ENCODE measurements at places on chromosomes 2 and 18. TPM values are rescaled to one million over a fixed set of nuclear protein-coding genes. Genes with fewer than 3 reads are reported as not detected.

DNA sequence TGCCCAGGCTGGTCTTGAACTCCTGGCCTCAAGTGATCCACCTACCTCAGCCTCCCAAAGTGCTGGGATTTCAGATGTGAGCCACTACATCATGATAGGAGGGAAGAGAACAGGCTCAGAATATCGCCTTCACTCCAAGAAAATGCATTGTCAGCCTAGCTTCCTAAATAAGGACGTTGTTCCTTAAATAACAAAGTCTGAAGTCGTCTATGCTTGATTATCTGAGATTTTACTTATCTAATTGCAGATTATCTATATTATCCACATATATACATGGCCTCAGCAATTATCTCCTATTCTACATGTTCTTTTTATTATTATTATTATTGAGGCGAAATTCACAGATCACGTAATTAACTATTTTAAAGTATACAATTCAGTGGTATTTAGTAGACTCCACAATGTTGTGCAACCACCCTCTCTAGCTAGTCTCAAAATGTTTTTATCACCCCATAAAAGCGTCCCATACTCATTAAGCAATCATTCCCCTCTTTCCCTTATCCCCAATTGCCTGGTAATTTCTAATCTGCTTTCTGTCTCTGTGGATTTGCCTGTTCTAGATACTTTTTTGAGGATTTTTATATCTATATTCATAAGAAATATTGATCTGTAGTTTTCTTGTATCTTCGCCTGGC is 95.1 kb upstream of the RFX8 start:
- H3K27ac ChIP-seq, result no peak overlapping the region
- H3K4me3 ChIP-seq, result no peak overlapping the region

GRCh38 chr2:96260387-96261260 is 5.2 kb downstream of the TMEM127 start:
- H3K36me3 ChIP-seq, result peaks cover 11% of the 10 kb centered on the region
- H3K27ac ChIP-seq, result peak overlapping the region; percentile 83
- no peak overlapping the region for H3K4me3 ChIP-seq
- DNase-seq, result peak; percentile 77

- peaks cover 15% of the 10 kb centered on the region for H3K4me1 ChIP-seq
- DNase-seq, result no peak
- H3K4me3 ChIP-seq, result no peak overlapping the region
- H3K36me3 ChIP-seq, result no peaks in the 10 kb centered on the region
- H3K27ac ChIP-seq, result no peak overlapping the region
Observed at GRCh38 chr2:54342603-54343002, 86.6 kb upstream of the TSPYL6 start.

DNA sequence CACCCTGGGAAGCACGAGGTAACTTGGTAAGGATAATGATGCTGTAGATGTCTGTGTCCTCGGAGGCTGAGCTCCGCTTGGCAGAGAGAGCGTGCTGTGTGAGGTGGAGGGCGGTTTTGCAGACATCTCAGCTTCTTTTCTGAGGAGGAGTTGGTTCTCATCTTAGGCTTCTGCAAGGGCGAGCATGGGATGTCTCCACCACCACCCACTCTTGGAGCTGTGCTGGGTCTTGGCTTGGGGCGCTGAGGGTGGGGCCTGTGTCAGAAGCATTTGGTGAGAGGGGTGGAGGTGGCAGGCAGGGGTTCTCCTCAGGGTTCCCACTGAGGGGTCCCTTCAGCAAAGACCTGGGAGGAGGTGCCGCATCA is 9.2 kb downstream of the OXER1 start:
- no peak overlapping the region for H3K4me3 ChIP-seq
- H3K27me3 ChIP-seq, result no peaks in the 10 kb centered on the region
- no peak for DNase-seq
- no peak overlapping the region for H3K27ac ChIP-seq
- peaks cover 16% of the 10 kb centered on the region for H3K4me1 ChIP-seq
- no peaks in the 10 kb centered on the region for H3K36me3 ChIP-seq

DNA sequence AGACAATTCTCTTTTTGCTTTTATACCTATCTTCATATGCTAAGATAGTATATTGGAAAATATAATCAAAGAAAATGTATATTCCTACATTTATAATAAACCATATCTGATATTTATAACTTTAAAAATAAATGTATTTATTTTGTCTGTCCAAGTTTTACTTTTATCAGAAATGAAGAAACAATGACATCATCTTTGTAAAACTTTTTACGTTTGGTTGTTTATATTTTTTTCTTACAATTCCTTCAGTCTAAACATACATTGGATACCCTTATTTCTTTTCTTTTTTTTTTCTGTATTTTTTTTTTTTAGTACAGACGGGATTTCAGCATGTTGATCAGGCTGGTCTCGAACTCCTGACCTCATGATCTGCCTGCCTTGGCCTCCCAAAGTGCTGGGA is 1577.0 kb upstream of the SLC39A10 start:
- DNase-seq, result no peak
- H3K4me3 ChIP-seq, result no peak overlapping the region
- H3K27ac ChIP-seq, result no peak overlapping the region

DNA sequence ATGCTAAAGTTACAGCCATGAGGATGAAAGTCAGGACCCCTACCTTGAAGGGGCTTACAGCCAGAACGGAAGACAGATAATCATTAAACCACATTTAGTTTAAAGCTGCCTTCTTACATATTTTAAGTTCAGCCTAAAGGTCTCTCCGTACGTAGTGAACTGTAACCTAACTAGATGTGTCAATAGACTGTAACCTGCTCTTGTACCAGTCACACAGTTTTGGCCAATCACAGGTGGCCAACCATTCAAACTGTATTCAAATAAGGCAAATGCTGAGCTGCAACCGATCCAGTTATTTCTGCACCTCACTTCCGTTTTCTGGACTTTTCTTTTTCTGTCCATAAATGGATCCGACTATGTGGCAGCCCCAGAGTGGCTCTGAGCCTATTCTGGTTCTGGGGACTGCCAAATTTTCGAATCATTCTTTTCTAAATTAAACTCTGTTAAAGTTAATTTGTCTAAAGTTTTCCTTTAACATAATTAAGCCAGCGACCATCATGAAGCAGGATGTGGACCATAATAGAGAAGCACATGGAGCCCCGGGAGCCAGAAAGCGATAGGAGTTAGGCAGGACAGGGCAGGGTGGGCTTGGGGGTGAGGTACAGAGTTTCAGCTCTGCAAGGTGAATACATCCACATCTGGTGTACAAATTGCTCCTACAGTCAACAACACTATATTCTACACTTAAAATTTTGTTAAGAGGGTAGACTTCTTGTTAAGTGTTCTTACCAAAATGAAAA is 48.4 kb upstream of the YPEL5 start:
- H3K27me3 ChIP-seq, result no peaks in the 10 kb centered on the region
- H3K36me3 ChIP-seq, result no peaks in the 10 kb centered on the region
- H3K4me1 ChIP-seq, result no peaks in the 10 kb centered on the region

DNA sequence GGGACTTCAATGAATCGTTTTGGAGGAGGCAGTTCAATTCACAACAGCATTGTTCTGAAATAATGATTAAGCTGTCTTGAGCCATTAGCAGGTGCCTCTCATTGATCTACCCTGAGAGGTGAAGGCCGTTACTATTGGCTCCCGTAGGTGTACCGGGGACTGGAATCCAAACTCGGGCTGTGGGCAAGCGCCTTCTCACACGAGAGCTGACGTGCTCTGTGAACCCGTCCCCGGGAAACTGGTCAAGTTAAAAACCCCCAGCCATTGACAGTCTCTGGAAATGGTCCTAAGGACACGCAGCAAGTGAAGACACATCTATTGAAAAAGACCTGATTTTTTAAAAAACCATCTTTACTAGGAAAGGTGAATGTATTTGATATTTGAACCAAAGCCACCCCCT is 8.1 kb upstream of the NFATC1 start:
- H3K27me3 ChIP-seq, result no peaks in the 10 kb centered on the region
- H3K27ac ChIP-seq, result no peak overlapping the region
- DNase-seq, result peak; percentile 54
- no peaks in the 10 kb centered on the region for H3K36me3 ChIP-seq
- H3K4me3 ChIP-seq, result no peak overlapping the region
- H3K4me1 ChIP-seq, result no peaks in the 10 kb centered on the region

DNA sequence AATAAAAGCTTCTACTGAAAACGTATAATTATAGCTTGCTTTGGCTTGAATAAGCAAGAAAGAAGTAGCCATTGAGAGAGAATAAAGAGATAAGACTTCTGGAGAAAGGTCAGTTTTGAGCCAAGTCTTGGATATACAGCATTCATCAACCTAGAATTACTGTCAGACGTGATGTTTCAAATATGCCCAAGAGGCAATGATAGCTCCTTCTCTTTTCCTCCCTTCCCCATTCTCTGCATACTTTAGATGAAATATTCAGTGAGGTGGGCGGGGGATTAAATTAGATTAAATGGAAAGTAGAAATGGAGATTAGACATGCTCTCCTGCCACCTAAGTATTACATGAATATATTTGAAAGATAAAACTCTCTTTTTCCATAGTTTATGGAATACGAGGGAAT is 8.7 kb downstream of the ANTXR1 start:
- H3K4me3 ChIP-seq, result no peak overlapping the region
- no peak overlapping the region for H3K27ac ChIP-seq
- H3K27me3 ChIP-seq, result no peaks in the 10 kb centered on the region
- no peak for DNase-seq

DNA sequence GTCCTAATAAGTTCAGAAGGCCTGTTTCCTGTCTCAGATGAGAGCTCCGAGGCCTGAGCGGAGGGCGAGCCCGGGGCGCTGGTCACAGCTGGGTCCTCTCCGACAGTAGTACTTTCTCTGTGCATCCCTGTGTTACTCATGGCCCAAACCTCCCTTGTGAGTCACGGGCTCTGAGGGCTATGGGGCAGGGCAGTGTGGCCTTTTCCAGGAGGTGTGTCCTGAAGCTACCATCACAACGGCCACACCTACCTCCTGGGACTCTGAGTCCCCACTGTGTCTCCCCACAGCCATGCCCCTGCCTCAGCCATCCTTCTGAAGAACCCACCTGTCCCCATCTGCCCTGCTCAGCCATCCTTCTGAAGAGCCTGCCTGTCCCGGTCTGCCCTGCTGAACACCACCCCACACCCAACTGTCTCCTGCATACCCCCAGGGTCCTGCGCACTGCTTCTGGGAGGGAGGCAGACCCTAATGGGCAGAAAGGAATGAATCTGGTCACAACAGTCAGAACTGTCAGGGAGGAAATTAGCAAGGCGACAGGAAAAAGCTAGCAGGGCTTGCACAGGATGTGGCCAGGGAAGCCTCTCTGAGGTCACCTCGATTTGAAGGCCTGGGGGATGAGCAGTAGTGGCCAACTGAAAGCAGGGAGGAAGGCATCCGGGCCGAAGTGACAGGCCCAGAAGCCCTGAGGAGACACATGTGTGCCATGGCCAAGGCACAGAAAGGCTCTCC is 145.4 kb upstream of the RIOK3 start:
- H3K4me3 ChIP-seq, result no peak overlapping the region
- no peak overlapping the region for H3K27ac ChIP-seq
- H3K36me3 ChIP-seq, result no peaks in the 10 kb centered on the region
- no peaks in the 10 kb centered on the region for H3K27me3 ChIP-seq
- DNase-seq, result no peak

DNA sequence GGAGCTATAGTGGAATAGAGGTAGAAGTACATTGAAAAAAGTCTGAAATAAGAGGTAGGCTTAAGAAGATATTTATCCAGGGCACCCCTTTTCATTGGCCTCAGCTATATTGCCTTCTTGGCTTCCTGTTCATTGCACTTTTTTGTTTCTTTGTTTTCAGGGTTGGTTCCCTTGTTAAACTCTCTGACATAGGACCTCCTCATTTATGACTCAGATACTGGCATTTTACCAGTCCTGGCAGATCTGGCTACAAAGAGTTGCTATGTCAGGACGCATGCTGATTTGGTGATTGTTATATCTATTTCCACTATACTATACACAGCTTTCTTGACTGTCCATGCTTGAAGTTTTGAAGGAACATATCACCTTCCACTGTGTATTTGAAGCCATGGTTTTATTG is 60.0 kb downstream of the GCA start:
- no peaks in the 10 kb centered on the region for H3K36me3 ChIP-seq
- H3K27ac ChIP-seq, result no peak overlapping the region
- no peaks in the 10 kb centered on the region for H3K4me1 ChIP-seq
- no peak for DNase-seq
- H3K4me3 ChIP-seq, result no peak overlapping the region

DNA sequence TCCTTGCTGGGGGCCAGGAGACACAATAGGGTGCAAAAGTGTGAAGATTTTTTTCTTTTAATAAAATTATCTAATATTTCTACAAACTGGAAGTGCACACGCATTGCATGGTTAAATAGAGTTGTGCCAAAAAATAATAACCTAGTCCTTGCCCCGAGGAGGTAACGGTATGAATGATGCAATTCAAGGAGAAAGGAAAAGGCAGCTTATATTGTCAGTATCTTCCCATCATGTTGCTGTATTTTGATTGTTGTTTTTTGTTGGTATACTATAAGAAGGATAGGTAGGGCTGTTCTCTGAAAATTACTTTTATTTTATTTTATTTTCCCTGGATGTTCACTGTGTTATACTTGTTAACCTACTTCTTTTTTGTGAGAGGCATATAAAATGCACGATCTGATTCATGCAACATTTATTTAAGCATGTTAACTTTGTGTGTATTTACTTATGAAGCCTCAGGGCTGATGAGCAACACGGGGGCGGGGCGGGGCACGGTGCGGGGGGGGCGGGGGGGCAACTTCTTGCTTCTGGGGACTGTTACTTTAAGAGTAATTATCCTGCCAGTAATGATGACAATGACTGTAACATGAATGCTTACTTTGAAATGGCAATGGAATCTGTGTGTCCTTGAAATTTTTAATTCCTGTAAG is 118.6 kb downstream of the AQP4 start:
- H3K27ac ChIP-seq, result no peak overlapping the region
- no peak for DNase-seq
- no peak overlapping the region for H3K4me3 ChIP-seq
- no peaks in the 10 kb centered on the region for H3K36me3 ChIP-seq
- no peaks in the 10 kb centered on the region for H3K27me3 ChIP-seq
- H3K4me1 ChIP-seq, result no peaks in the 10 kb centered on the region

DNA sequence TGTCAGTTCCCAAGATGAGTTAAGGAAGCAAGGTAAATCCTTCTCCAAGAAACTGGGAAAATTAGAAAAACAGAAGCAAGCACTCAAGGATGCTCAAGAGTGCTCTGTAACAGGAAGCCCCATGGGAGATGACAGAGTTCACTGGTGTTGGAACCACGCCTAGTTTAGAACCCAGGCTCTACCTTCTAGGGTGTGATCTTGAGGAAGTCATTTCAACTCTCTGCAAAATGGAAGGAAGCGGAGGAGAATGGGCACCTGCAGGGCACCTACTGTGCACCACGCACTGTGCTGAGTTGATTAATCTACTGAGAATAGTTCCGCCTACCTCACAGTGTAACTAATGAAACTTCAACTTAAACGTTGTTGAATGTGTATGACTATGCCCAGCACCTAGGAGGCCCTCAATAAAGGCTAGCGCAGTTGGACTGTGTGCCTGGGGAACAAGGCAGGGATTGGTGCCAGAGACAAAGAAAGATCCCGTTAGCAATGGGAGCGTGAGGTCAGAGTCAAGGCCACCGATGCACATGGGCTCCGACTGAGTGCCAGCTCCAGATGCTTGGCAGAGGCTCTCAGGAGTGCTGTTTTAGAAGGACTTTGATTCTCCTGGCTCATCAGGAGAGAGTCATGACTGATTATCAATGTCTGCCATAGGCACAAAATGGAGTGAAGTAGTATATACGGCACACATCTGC is 93.7 kb downstream of the MAPK4 start:
- H3K4me3 ChIP-seq, result no peak overlapping the region
- H3K36me3 ChIP-seq, result no peaks in the 10 kb centered on the region
- H3K4me1 ChIP-seq, result peaks cover 75% of the 10 kb centered on the region

The METAP1D gene
- total RNA-seq, result 11.2 TPM

The CDH19 gene
- 69.6 TPM for total RNA-seq

The IL37 gene
- not detected for total RNA-seq

The TMEM169 gene
- not detected for total RNA-seq
